ENCODE measurements at places on chromosomes 6 and 20.

GRCh38 chr6:21134356-21134755, 459.2 kb upstream of the SOX4 start:
- DNase-seq = peak; percentile 38

DNA sequence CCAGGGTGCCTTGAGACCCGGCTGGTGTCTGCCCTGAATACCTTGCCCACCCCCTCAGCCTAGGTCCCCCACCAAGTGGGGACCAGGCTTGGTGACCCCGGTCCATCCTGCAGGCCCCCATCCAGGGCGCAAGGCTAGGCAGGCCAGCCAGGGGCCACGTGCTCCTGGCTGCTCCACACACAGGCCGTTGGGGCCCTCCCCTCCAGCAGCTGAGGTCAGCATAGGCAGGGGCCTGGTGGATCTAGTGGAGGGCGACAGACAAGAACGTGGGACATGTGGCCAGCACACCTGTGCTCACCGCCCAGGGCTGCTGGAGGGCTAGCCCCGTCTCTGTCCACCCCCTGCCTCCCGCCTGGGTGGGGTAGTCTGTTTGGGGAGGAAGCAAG, 7.5 kb upstream of the HRH3 start:
- DNase-seq = no peak

- DNase-seq = no peak
These were observed 162.0 kb upstream of the DTNBP1 start for GRCh38 chr6:15824811-15825210.

GRCh38 chr6:40891131-40891530, 147.9 kb downstream of the UNC5CL start:
- no peak for DNase-seq

DNA sequence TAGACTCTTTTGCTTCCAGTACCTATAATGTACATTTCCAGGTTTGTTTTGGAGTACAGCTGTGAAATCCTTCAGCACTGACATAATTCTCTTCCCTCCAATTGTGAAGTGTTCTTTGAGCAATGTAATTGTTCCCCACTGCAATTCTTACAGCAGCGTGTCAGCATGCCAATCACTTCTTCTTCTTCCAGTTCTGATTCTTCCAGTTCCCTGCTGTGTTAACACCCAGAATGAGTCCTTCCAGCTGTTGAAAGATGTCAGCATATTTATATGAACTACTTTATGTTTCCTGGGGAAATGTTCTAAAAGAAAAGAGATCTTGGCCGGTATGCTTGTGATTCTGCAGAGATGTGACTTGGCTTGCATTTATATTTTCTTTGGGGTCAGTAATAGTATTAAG, 213.9 kb downstream of the UNC5CL start:
- DNase-seq = no peak

- no peak for DNase-seq
These were observed 73.1 kb downstream of the NDUFAF5 start for GRCh38 chr20:13857961-13858360.

- DNase-seq = peak; percentile 59
These were observed 207.5 kb downstream of the HIVEP2 start for GRCh38 chr6:142737368-142738034.

DNA sequence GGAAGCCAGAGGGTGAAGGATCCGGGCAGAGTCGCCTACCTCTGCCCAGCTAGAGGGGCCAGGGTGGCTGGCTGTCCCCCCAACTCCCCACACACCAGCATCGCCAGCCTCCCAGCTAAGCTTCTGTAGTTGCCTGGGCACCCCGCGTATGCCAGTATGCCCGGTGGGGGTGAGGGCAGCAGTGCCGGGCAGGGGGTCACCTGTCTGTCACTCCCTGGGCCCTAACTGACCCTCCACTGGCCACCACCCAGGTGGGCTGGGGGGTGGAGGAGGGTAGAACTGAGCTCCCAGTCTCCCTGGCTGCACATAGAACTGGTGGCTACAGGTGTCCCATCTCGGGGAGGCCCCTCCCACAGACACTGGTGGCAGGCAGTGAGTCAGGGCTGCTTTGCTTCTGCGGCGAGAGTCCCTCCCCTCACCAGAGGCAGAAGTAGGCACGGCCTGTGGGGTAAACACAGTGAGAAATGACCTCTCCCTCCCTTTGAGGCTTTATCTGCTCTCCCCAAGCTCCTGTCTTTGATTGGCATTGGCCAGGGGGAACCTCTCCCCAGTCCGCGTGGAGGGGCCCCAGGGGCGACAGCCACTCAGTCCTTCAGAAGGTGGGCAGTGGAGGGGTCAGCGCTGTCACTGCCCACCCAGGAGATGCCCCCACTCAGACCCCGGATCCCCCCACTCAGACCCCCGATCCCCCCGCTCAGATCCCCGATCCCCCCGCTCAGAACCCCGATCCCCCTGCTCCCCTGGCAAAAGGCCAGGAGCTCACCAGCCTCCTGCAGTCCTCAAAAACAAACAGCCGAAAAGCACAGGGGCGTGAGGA, 2.5 kb downstream of the NTSR1 start:
- DNase-seq = no peak

DNA sequence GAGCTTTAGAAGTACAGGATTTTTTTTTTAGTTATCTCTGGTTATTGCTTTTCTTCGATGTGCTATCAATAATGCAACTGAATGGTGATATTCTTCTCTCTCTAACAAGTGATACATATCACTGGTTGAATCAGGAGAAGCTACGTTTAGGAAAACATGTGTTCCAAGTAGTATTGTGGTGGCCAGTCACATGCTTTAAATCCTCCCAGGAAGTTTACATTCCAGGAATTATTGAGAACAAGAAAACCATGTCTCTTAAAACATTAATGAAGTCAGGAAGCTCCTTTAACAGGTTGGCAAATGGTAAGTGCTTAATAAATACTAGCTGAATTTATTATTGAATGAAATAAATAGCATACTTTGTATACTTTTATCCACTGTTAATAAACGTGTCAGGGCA, 371.1 kb downstream of the BCKDHB start:
- DNase-seq = peak; percentile 82

- no peak for DNase-seq
These were observed 979.8 kb upstream of the MANEA start for GRCh38 chr6:94597487-94597886.

GRCh38 chr20:42686057-42686456, 503.6 kb downstream of the PTPRT start:
- DNase-seq = no peak

DNA sequence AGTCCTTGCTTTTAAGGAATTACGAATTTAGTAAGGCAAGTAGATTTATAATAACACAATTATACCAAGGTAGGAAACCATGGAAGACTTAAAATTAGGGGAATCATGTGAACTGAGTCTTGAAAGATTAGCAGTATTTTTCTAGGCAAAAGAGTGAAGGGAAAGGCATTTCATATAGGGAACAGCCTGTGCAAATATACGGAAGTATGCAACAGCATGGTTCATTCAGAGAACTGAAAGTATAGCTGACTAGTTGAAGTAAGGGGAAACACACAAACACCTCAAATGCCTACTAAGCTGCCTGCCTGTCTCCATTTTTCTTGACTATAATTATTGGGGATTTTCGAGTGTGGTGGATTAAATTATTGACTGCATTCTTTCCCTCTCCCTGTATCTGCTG, 39.0 kb upstream of the ECHDC1 start:
- no peak for DNase-seq

- DNase-seq = peak; percentile 91
These were observed 25.9 kb upstream of the GTSF1L start for GRCh38 chr20:43752561-43753301.

DNA sequence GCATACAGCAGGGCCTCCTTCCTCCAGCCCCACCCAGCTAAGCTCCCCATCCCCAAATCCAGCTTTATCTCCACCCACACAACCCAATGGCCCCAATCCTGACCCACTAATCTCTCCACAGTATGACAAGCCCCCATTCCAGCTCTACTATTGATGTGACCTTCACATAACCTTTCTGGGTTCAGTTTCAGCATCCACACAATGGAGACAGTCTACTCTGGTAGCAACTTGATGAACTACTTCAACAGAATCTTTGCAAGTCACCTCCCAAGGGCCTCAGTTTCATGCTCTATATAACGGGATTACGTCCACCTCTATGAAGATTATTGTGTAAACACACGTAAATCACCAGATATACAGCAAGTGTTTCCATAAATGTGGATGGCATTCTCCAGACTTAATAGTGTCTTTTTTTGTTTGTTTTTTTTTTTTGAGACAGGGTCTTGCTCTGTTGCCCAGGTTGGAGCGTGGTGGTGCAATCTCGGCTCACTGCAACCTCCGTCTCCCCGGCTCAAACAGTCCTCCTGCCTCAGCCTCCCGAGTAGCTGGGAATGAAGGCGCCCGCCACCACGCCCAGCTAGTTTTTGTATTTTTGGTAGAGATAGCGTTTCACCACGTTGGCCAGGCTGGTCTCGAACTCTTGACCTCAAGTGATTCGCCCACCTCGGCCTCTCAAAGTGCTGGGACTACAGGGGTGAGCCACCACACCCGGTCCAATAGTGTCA, 1.4 kb downstream of the AHCY start:
- DNase-seq = no peak

DNA sequence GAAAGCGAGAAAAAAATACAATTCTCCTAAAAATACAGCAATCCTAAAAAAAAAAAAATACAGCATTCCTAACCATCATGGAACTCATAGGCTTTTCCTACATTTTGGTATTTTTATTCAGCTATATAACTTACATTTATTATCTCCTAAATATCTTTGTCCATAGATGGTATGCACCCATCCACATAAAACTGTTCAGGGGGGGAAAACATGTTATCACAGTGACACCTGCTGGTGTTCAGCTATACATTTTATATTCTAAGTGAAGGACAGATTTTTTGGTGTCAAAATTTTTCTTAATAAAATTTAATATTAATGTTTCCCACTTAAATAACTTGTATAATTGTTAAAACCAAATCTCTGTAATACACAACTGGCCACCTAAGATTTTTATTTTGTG, 58.0 kb downstream of the BLOC1S5 start:
- peak; percentile 44 for DNase-seq

GRCh38 chr6:15871276-15871675, 208.4 kb upstream of the DTNBP1 start:
- no peak for DNase-seq

DNA sequence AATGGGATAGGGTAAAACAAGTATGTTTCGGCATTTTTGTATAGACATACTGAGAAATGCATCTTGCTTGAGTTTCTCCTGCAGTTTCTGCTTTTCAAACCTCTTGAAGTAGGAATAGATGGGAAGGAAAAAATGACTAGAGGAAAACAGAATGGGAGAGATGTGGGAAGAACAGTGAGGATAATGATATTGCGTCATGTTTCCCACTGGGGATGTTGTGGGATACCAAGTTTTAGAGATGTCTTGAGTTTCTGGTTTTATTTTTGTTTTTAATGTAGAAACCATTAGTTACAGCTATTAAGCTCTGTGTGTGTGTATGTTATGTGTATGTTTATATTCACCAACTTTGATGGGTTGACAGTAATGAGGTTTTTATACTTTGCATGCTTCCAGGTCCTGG, 24.6 kb downstream of the POLH start:
- DNase-seq = no peak

- DNase-seq = peak; percentile 57
These were observed 230.8 kb upstream of the FLRT3 start for GRCh38 chr20:14568225-14568624.

DNA sequence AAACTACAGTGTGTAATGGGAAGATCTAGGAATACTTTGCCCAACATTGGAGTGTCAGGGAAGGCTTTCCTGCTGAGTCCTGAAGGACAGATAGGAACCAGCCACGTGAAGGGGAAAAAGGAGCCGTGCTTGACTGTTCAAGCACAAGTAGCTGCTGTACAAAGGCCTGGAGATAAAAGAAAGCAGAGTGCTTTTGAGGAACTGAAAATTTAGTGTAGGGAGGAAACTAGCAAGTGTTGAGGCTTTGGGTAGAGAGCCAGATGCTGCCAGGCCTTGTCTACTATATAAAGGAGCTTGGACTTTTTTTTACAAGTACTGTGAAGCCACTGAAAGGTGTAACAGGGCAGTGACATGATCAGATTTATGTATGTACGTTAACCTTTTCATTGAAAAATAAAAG, 39.0 kb downstream of the DSE start:
- DNase-seq = no peak

DNA sequence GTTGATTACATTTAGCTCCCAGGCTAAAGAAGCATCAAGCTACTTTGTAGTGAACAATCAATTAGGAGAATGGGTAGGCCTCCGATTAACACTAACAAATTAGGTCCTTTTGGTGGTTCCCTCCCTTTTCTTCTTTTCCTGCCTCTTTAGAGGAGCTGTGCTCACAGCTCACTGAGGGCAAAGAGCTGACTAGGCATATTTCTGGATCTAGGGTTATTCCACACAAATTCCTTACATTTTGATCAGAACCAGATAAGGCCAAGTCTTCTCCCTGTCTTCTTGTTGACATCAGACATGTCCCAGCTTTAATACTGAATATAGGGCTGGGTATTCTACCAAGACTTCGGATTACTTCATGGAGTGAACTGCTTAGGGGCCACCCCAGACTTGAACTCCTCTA, 119.1 kb downstream of the PKHD1 start:
- DNase-seq = no peak

DNA sequence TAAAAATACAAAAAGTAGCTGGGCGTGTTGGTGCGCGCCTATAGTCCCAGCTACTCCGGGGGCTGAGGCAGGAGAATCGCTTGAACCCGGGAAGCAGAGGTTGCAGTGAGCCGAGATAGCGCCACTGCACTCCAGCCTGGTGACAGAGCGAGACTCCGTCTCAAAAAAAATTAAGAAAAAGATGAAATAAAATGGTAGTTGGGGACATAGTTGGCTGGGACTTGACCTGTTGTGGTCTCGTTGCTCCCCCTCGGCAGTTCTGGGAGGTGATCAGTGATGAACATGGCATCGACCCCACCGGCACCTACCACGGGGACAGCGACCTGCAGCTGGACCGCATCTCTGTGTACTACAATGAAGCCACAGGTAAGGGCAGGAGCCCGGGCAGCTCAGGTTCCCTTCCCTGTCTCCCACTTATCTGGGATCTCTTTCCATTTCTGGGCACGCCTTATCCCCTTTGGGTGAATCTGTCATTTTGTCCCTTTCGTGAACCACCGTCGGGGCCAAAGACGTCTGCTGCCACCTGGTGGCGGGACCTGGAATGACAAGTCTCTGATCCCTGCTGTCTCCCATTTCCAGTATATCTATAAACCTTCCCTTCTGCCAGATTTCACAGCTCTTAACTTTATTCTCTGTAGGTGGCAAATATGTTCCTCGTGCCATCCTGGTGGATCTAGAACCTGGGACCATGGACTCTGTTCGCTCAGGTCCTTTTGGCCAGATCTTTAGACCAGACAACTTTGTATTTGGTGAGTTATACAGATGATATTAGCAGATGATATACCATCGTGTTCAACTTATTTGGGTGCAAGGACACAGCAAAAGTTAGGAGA, 2.3 kb downstream of the TUBB start:
- peak; percentile 75 for DNase-seq

DNA sequence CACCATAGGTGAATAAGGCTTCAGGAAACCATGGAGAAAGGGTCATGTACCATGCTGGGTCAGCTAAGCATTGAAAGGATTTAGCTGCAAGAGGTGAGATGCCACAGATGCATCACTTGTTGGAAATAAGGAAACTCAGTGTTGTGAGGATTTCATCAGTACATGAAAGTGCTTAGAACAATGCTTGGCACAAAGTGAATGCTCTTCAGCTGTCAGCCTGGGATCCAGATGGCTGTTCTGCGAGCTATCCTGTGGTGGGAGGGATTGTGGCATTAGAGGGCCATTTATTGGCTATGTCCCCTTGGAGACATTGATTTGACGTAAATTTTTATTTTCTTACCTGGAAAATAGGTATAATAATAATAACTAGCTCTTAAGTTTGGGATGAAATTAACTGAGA, 53.0 kb downstream of the ELOVL2 start:
- no peak for DNase-seq

- DNase-seq = no peak
These were observed 46.6 kb upstream of the UST start for GRCh38 chr6:148700047-148700715.

GRCh38 chr6:120202878-120203277, 853.3 kb upstream of the MAN1A1 start:
- no peak for DNase-seq
